ENCODE measurements at places on chromosomes 3 and 15.

DNA sequence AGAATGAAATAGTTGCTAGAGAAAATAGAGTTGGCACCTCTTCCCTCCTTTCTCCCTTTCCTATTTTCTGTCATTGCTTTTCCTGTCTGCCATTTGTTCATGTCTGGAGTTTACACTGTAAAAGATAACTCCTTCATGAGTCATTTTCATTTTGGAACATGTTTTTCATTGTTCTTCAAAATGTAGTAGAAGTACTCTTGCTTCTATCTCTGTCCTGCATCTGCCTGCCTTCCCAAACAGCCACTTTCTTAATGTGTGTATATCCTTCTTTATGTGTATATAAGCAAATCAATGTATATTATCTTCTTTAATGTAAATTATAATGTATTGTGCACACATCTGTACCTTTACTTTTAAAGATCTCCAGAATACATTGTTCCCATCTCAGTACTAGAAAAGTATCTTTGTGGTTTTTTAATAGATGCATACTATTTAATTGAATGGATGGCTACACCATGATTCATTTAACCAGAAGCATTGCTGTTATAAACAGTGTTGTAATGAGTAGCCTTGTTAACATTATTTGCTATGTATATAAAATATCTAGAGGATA lies 41.1 kb downstream of the TSC22D2 start:
- DNase-seq: no peak

DNA sequence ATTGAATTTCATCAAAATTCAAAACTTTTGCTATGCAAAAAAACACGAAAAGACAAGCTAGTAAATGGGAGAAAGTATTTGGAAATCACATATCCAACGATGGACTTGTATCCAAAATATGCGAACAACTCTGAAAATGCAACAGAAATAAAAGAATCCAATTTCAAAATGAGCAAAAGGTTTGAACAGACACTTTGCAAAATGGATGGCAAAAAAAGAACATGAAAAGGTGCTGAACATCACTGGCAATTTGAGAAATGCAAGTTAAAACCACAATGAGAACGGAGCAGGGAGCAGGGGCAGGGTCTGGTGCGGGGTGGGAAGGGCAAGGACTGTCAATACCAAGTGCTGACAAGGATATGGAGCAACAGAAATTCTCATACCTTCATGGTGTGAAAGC lies 23.1 kb upstream of the FOXP1 start:
- no peak for DNase-seq

- DNase-seq: no peak
Measured at GRCh38 chr3:123085932-123086627, 19.3 kb downstream of the PDIA5 start.

GRCh38 chr15:67109141-67110034 lies 44.0 kb downstream of the SMAD3 start:
- no peak for DNase-seq

GRCh38 chr3:57917601-57918000 lies 90.6 kb upstream of the FLNB start:
- no peak for DNase-seq

- DNase-seq: no peak
Measured at GRCh38 chr3:158961471-158961870, 159.6 kb downstream of the MFSD1 start.

DNA sequence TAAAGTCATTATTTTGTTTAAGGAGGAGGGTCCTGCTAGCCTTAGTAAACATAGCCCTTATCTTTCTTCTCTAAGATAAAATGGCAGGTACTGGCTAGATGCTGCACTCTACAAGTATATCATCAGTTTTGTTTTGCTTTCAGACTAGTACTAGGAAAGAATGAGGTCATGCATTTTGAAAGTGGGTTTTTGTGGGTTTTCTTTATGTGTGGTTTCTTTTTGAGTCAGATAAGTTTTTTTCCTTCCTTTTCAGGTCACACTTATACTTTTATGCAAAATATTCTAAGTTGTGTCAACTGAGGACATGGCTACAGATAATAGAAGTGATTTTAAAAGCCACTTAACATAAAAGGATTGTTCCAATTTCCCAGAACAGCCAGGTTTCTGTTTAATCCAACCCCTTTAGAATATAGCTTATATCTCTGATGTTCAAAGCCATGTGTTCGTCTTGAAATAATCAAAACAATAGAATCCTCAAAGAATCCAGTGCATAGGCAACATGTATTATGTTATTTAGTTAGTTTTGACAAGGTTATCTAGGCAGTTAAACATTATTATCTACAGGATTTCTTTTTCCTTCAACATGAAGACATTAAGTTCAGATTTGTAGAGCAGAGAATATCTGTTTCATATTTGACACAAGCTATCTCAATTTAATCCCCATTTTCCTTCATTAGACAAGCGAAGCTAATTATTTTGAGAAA lies 406.2 kb downstream of the RBMS3 start:
- peak; percentile 58 for DNase-seq

DNA sequence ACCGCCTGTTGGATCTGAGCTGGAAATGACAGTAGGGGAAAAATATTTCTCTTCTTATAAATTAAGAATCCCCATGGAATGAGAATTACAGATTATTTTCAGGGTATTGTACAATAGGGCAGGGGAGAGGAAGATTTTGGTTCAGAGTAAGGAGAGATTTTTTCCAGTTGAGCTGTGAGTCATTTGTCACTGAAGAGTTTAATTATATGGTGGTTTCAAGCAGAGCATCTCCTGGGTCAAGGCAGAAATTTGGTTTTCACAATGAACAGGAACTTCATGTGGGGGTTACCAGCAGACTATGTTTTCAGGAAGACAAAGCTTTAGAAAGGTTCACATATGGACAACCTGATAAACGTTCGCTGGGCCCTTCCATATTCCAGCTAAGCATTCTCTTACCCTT lies 182.8 kb upstream of the NR2E3 start:
- no peak for DNase-seq

GRCh38 chr3:102941786-102942185 lies 507.0 kb downstream of the ZPLD1 start:
- no peak for DNase-seq

GRCh38 chr3:21017115-21017852 lies 733.7 kb downstream of the ZNF385D start:
- DNase-seq: no peak

DNA sequence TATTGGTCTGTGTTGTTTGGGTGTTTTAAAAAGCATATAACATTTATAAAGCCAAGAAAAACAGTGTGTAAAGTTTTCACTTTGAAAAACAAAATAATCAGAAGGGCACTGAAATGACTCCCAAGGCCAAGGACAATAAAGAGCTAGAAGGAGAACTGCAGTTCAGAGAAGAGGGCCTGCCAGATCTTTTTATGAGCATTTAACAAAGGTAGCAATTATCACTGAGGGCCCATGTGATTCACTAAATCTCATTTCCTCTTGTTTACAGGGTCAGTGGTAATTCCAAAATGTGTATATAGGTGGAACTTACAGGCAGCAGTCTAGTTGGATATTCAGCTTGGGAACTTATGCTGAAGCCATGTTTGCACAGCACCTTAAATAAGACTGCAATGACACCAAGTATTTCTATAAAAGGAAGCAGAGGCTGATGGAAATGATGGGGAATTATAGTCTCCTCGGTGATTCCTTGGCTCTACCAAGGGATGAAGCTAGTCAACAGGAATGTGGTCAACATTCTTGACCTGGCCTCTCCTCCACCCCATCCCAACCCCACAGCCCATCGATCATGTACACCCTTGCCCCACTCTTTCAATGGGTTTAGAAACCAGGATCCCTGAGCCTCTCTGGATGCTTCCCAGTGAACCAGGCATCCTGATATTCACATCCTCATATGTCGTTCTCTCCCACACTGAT lies 54.4 kb upstream of the THUMPD3 start:
- DNase-seq: no peak

GRCh38 chr3:127535106-127535785 lies 55.3 kb downstream of the TPRA1 start:
- DNase-seq: no peak

GRCh38 chr3:26590919-26591484 lies 31.6 kb upstream of the LRRC3B start:
- DNase-seq: no peak

DNA sequence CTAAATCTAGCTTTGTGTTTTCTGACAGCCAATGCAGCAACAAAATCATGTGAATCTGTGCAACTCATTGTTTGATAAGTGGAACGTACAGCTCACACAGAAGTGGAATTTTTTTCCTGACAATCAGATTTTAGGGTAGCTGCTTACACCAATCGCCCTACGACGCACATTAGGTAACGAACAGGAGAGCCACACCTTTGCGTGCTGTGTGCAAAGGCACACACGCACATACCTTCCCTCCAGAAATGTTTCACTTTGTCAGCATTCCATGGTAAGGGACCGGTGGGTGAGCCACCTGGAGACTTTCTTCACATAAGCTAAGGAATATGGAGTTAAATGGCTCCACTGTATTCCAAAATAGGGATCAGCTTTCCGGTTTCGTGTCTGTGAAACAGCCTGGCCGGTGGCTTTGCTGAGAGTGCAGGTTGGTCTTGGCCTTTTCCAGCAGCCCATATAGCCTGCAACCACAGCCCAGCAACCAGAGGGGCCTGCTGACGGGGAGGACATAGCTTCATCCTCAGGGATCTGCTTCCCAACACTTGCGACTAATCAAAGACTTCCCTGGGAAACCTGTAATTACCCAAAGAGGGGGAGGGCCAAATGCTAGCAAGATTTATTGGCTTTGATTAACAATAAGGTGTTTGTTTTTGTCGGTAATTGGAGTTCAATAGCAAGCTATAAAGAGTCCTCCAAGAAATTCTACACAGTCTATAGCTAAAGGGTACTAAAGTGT lies 145.3 kb downstream of the ADAMTS17 start:
- DNase-seq: no peak

- DNase-seq: no peak
Measured at GRCh38 chr15:80580106-80580505, 115.0 kb upstream of the ABHD17C start.

DNA sequence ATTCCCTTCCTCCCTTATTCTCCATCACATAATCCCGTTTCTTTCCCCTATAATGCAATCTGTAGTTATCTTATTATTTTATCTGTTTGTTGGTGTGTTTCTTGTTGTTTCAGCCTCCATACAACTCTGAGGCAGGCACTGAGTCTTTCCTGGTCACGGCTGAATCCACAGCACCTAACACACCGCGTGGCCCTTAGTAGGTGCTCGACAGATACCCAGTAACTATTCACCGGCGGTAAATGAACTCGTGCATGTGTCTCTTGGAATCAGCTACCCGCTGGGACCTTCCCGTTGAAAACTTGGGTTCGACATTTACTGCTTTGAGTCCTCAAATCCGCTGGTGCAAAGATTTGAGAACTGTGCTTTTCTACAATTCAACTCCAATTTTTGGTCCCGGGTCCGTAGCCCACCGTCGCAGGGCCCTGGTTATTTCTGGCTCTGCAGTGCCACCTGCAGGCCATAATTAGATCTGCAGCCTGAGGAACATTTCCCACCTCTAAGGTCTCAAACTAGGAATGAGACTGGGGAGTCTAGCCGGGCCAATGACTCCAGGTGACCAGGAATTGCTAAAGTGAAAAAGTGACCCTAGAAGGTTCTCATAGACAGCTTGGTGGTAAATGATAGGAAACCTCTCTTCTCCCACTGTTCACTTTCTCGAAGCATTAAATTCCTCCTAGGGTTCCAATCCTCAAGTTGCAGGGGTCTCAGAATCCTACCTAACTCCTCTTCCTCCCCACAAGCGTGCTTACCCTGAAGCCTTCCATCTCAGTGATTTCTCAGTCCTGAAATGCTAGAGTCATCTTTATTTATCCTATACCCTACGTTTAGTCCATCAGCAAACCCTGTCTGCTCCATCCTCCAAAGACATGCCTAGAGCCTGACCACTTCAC lies 40.0 kb upstream of the TRH start:
- peak; percentile 30 for DNase-seq

DNA sequence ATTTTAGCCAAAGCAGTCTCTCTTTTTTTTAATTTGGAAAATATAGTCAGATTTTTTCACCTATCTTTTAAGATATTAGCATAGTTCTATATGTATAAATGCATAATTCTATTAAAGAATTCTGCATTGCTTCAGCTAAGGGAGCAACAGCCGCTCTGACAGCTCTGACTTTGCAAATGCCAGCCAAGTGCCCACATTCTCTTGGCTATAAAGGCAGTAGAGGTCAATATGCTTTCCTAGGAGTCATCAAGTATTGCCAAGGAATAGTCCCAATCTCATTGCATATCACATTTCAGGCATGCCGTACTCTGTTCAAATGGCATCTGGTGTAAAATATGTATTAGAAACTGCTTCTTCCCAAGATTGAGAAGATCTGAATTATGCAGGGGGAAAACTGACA lies 161.4 kb downstream of the RPLP1 start:
- no peak for DNase-seq

- DNase-seq: no peak
Measured at GRCh38 chr3:150778793-150779401, 15.9 kb upstream of the SIAH2 start.

DNA sequence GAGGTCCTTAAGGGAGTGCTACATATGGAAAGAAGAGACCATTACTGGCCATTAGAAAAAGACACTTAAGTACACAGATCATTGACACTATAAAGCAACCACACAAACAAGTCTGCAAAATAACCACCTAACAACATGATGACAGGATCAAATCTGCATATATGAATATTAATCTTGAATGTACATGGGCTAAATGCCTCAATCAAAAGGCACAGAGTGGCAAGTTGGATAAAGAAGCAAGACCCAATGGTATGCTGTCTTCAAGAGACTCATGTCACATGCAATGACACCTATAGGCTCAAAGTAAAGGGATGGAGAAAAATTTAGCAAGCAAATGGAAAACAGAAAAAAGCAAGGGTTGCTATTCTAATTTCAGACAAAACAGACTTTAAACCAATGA lies 28.4 kb upstream of the CCNL1 start:
- DNase-seq: no peak

DNA sequence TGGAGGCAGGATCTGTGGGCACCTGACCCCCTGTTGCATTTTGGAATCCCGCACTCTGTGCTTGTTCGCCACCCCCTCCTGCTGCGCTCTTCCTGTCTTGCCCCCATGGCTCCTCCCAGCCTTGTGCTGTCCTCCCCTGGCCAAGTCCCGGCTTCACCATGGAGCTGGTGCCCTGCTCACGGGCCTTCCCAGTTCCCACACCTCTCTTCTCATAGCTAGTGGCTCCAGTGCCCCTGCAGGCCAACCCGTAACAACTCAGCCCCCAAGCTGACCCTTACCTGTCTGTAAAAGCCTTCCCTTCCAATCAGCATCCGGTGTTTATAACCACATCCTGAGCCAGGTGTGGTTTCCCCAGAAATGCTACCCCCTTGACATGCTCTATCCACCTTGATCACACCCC lies 407.7 kb upstream of the C2CD4B start:
- no peak for DNase-seq

GRCh38 chr3:115019900-115020299 lies 127.2 kb downstream of the ZBTB20 start:
- DNase-seq: no peak

DNA sequence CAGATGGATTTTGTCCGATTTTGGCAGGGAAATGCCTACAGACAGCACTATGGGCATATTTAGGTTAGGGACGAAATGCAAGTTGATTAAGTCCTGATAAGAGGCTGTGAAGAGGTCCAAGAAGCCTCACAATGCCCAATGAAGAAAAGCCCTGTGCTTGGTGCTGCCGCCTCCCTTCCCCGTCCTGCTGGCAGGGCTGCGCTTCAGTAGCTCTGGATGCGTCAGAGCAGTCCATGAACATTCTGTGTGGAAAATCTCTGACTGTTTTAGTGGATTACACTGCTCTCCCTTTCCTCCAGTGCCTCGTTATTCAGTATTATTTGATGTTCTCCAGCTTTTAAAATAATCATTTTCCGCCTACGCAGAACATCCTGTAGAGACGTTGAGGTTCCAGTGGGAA lies 39.6 kb downstream of the MLH1 start:
- DNase-seq: no peak
